ENCODE measurements at places on chromosomes 5 and 9. TPM values are rescaled to one million over a fixed set of nuclear protein-coding genes. Genes with fewer than 3 reads are reported as not detected.

Gene SPATA6L
- total RNA-seq = 4.7 TPM

Gene CMBL
- total RNA-seq = 12.1 TPM

Gene PCDHA12
- total RNA-seq = 10.2 TPM

Gene SLC4A9
- not detected for total RNA-seq

Gene C5orf52
- total RNA-seq = not detected

Gene C9orf152
- 0.48 TPM for total RNA-seq

Gene IL11RA
- total RNA-seq = 53.8 TPM

Gene PCDHB11
- 3.3 TPM for total RNA-seq

Gene GKAP1
- total RNA-seq = 8.4 TPM

Gene ADAMTSL1
- 6.0 TPM for total RNA-seq

Gene ASPN
- not detected for total RNA-seq

Gene ENTPD2
- total RNA-seq = 6.4 TPM

Gene DMGDH
- 0.48 TPM for total RNA-seq

Gene ADAMTS13
- total RNA-seq = 12.9 TPM

- H3K4me1 ChIP-seq = no peaks in the 10 kb centered on the region
- no peak for DNase-seq
- H3K27me3 ChIP-seq = peaks cover 12% of the 10 kb centered on the region
- H3K27ac ChIP-seq = no peak overlapping the region
- H3K36me3 ChIP-seq = peaks cover 12% of the 10 kb centered on the region
These were observed 8.5 kb downstream of the KLF4 start for GRCh38 chr9:107481035-107481434.

DNA sequence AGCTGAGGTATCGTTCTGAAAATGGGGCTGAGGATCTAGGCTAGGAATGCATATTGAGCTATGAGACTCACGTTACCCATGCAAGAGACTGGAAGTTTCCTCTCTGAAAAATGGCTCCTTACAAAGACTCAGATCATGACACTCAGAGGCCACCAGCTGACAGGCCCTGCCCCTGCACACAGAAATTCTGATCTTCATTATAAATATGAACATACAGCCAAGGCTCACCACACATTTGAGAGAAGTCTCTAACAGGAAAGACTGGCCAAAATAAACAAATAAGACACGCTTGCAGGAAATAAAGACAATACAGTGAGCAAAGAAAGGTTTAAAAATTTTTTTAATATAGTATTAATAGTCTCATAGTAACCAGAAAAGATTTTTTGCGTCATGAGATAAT, 365.9 kb downstream of the NFIB start:
- peaks cover 10% of the 10 kb centered on the region for H3K4me1 ChIP-seq
- H3K27me3 ChIP-seq = peaks cover 5% of the 10 kb centered on the region
- no peak for DNase-seq
- no peak overlapping the region for H3K27ac ChIP-seq

GRCh38 chr5:33479311-33479710, 38.5 kb downstream of the TARS1 start:
- H3K4me1 ChIP-seq = no peaks in the 10 kb centered on the region
- H3K4me3 ChIP-seq = no peak overlapping the region
- no peak overlapping the region for H3K27ac ChIP-seq
- no peaks in the 10 kb centered on the region for H3K27me3 ChIP-seq

GRCh38 chr9:3807601-3808000, 281.8 kb upstream of the RFX3 start:
- no peak overlapping the region for H3K4me3 ChIP-seq
- peaks cover 5% of the 10 kb centered on the region for H3K36me3 ChIP-seq
- DNase-seq = no peak
- no peaks in the 10 kb centered on the region for H3K4me1 ChIP-seq
- H3K27me3 ChIP-seq = peaks cover 5% of the 10 kb centered on the region
- no peak overlapping the region for H3K27ac ChIP-seq

- H3K4me3 ChIP-seq = peak overlapping the region; percentile 91
- H3K27ac ChIP-seq = no peak overlapping the region
- DNase-seq = no peak
- H3K27me3 ChIP-seq = peaks cover 2% of the 10 kb centered on the region
These were observed 12.2 kb upstream of the GRIN1 start for GRCh38 chr9:137126786-137127185.

- no peaks in the 10 kb centered on the region for H3K36me3 ChIP-seq
- H3K27me3 ChIP-seq = no peaks in the 10 kb centered on the region
- no peak overlapping the region for H3K27ac ChIP-seq
- H3K4me3 ChIP-seq = no peak overlapping the region
- no peaks in the 10 kb centered on the region for H3K4me1 ChIP-seq
These were observed 286.9 kb downstream of the FBXL7 start for GRCh38 chr5:15786884-15787283.

DNA sequence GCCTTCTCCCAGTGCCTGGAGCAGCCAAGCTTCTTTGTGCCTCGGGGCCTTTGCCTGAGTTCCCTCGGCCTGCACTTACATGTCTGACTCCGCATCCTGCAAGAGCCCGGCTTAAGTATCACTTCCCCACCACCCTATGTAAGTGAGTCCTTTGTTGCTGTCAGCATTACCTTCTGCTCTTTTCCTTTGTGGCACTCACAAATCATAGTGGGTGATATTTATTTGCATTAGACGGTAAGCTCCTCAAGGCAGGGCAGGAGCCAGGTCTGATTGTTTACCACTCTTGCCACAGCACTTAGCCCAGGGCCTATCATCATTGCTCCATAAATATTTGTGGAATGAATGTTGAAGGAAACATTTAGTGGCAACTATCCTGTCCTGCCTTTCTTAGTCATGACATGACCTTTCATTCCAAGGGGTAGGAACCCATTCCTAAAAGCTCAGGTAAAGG, 4.8 kb downstream of the GM2A start:
- H3K27ac ChIP-seq = peak overlapping the region; percentile 22
- no peaks in the 10 kb centered on the region for H3K27me3 ChIP-seq
- H3K4me3 ChIP-seq = peak overlapping the region; percentile 21
- DNase-seq = no peak

DNA sequence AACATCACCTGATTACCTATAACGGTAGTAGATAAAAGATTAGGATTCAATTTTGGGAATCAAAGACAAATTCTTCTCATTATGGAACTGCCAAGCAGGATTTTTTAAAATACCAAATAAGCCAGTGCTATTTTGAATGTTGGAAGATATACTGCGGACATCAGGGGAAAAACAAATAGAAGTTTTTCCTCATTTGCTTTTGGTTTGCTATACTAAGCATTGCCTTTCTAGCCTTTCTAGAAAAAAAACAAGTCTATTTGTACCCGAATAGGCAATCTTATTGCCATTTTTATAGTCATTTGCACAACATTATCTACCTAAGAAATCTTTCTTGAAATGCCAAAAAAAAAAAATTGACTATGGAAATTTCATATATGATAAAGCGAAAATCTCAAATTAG, 379.5 kb downstream of the CDH10 start:
- H3K4me1 ChIP-seq = no peaks in the 10 kb centered on the region
- no peaks in the 10 kb centered on the region for H3K27me3 ChIP-seq
- no peak overlapping the region for H3K27ac ChIP-seq
- H3K36me3 ChIP-seq = no peaks in the 10 kb centered on the region

DNA sequence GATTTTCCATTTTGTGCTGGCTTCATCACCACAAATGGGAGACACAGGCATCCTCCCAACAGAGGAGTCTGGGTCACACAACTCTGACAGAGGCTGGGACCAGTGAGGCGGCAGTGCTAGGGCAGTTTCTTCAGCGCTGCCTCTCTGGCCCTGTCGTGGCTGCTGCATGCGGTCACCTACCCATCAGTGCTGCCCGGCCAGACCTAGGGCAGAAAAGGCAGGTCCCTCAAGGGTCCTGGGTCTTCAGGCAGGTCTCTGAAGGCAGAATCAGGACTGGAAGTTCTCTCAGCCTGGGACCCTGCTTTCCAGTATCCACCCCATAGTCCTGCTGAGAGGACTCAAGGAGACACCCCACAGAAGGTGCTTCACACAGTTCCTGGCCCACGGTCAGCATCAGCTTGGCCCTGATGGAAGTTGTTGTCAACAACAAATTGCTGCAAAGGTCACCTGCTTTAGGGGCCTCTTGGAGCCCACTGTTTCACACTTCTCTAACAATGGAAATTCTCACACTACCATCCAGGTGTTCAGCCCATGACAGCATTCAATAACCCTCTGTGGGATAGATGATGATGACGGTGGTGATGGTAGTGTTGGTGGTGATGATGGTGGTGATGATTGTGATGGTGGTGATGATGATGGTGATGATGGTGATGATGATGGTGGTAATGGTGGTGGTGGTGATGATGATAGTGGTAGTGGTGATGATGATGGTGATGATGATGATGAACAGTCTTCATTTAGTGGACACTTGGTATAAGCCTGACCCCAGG, 146.4 kb upstream of the PPP1R26 start:
- no peaks in the 10 kb centered on the region for H3K36me3 ChIP-seq
- H3K27me3 ChIP-seq = peaks cover 19% of the 10 kb centered on the region
- H3K4me3 ChIP-seq = no peak overlapping the region

DNA sequence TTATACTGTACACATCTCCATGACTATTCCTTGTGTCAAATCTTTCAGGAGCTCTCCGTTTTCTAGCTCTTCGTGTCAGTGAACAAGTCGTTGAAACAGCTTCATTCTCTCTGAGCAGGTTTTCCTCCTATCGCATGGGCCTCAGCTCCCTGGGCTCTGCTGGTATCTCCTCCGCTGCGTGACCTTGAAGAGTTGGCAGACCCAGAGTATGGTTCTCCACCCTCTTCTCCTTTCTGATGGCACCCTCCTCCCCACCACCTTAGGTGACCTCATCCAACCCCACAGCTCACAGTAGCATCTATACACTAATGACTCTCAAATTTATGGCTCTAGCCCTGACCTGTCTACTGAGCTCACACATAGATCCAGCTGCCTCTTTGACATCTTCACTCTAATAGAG, 36.0 kb upstream of the PDE8B start:
- peaks cover 3% of the 10 kb centered on the region for H3K4me1 ChIP-seq
- DNase-seq = no peak
- H3K4me3 ChIP-seq = no peak overlapping the region

DNA sequence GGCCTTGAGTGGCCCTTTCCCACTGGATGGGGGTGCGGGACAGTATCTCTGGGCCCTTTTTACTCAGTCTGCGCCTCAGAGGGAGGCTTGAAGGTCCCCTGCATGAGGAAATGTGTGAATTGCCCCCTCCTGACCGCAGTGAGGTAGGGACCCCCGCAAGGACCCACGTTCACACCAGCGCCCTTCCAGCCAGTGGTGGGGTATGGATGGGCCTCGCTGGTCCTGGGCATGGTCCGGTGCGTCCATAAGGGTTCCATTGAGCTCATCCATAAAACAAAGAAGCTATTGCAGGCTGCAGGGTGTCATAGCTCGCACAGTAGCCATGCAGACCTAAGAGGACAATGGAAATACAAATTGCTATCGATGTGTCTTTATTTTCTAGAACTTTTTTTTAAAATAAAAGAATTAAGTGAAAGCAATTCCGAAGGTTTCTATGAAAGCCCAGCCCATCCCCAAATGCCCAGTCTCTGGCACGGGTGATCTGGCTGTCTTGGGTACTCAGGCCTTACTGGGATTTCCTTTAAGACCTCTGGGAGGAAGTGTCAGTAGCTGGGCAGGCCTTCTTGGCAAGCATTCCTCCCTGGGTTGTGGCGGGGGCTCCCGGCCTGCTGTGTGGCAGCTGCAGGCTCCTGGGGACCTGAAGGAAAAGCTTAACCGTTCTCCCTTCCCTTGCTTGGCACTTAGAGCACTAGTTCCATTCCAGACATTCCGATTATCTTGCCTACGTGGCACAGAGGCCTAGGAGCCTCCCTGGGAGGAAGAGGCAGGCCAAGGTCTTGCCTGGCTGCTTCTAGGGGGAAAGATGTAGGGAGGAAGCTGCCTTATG, 1.5 kb upstream of the SEMA5A start:
- peak overlapping the region; percentile 98 for H3K4me3 ChIP-seq
- no peaks in the 10 kb centered on the region for H3K27me3 ChIP-seq
- H3K27ac ChIP-seq = peak overlapping the region; percentile 49
- peaks cover 24% of the 10 kb centered on the region for H3K36me3 ChIP-seq
- H3K4me1 ChIP-seq = peaks cover 13% of the 10 kb centered on the region

- no peaks in the 10 kb centered on the region for H3K36me3 ChIP-seq
- no peak for DNase-seq
- no peaks in the 10 kb centered on the region for H3K27me3 ChIP-seq
- H3K4me3 ChIP-seq = peak overlapping the region; percentile 87
These were observed 1.6 kb upstream of the DBN1 start for GRCh38 chr5:177474846-177475562.

- no peaks in the 10 kb centered on the region for H3K36me3 ChIP-seq
- peaks cover 21% of the 10 kb centered on the region for H3K27me3 ChIP-seq
- no peak overlapping the region for H3K27ac ChIP-seq
- peaks cover 13% of the 10 kb centered on the region for H3K4me1 ChIP-seq
- DNase-seq = no peak
These were observed 214.4 kb downstream of the SEMA6A start for GRCh38 chr5:116360008-116360853.

GRCh38 chr5:150213530-150213929, 23.7 kb downstream of the SLC6A7 start:
- no peaks in the 10 kb centered on the region for H3K36me3 ChIP-seq
- H3K4me3 ChIP-seq = no peak overlapping the region
- peaks cover 12% of the 10 kb centered on the region for H3K27me3 ChIP-seq

DNA sequence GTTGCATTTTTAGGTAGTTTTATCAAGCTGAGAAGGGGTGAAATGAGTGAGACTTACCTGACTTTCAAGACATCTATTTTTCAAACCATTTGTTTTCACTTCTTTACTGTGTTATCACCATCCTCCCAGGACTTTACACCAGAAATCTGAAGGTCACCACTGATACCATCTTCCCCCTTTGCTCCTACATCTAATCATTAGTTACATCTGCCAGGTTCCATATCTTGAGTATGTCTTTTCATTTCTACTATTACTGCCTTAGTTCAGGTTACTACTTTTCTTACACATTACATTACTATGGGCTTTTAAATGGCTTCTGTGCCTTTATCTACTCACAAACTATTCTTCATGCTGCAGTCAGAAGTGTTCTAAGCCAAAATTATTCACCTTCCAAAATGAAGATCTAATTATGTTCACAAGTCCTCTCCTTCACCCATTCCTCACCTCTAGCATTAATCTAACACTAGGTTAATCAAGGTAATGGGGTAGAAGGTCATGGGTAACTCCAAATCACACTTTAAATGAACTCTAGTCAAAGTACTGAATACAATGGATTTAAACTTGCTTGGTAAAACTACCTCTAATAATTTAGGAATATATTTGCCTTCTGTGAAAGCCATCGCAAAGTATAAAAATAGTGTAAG, 2.1 kb upstream of the HSDL2 start:
- H3K27ac ChIP-seq = peak overlapping the region; percentile 52
- no peak for DNase-seq
- H3K27me3 ChIP-seq = no peaks in the 10 kb centered on the region
- peaks cover 18% of the 10 kb centered on the region for H3K36me3 ChIP-seq
- H3K4me3 ChIP-seq = peak overlapping the region; percentile 97

DNA sequence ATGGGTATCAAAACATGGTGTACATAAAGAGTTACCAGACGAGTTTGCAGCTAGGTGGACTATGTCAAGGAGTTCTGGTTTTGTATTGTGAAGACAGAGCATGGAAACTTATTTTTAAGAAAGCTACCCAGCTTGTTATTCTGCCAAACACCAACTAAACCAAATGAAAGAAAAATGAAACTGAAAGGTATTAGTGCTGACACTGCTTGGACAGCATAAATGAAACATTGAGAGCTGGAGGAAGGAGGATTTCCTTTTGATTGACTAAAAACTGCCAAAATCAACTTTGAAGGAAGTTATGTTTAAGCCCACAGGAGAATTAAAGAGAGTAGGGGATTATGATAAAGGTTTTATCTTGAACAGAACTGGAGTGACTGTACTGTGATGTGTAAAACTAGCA, 766.2 kb downstream of the PTPRD start:
- no peak overlapping the region for H3K4me3 ChIP-seq
- no peaks in the 10 kb centered on the region for H3K36me3 ChIP-seq
- no peaks in the 10 kb centered on the region for H3K4me1 ChIP-seq
- H3K27ac ChIP-seq = no peak overlapping the region
- H3K27me3 ChIP-seq = no peaks in the 10 kb centered on the region
